ENCODE measurements at places on chromosomes 4 and X.

DNA sequence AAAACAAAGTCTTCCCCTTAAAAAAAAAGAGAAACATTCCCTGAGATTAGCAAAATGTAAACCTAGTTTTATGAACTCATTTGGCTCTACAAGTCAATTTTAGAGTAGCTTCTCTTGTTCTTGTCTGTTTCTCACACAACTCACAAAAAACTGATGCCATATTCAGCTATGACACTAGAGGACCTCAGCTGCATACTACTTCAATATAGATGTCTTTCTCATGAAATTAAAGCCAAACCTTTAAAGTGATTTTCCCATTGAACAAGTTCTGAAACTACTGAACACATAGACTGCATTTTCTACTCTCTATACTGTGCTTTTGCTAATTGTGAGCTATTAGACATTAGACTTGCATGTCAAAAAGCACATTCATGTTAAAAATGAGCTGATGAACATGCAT is 49.8 kb downstream of the TBCK start:
- DNase-seq = peak; percentile 38

- DNase-seq = no peak
Measured at GRCh38 chrX:107556967-107557366, 71.3 kb upstream of the PRPS1 start.

GRCh38 chrX:132488819-132489577 is at the start of gene MBNL3:
MBNL3 (minus strand) TSS chrX:132489038; CDS start chrX:132439611, 49,427 bp downstream.
- DNase-seq = peak; percentile 45

DNA sequence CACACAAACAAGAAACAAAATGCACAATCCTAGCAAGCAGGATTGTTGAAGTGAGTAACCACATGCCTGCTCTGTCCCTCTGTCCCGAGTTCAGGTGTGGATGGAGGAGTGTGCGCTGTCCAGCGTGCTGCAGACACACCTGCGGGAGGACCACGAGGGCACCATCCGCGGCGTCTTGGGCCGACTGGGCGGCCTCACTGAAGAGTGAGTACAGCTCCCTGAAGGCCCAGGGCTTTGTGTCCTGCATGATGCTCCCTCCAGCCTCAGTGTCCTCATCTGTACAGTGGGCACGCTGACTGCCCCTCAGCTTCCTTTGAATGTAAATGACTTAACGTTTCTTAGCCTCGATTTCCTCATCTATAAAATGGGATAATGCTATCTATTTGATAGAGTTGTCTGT is 82.5 kb downstream of the EVC start:
- DNase-seq = no peak

DNA sequence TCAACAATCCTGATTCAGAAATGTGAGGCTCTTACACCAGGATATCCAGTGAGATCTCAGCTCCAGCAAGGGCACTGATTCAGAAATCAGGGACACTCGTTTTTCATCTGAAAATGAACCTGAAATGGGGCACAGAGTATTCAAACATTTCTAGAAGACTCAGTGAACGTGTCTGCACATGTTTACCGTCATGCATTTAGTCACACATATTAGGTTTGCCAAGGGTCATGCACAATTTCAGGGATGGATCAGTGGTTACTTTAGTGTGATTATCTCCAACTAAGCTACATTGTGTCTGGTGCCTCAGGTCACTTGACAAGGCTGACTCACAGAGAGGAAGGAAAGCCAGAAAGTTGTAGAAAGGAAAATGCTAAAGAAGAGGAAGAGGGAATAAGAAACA is 33.6 kb upstream of the SPANXN2 start:
- no peak for DNase-seq

- DNase-seq = no peak
Measured at GRCh38 chr4:15149234-15149838, 147.1 kb downstream of the CPEB2 start.

DNA sequence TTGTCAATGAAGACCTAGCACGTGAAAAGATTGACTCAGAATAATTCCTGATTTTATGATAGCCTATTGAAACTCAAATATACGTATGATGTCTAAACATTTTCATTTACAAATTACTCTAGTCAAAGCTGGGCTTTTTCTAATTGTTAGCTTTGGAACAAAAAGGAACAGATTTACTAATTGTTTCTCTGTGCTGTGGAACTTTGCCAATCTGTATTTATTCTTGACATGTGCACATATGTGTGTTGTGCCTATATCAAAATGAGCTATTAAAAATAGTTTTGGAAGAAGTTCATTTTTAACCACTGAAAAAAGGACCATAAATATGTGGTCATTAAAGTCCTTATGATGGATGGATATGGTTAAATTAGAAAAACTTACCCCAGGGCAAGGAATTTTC is 85.4 kb upstream of the PACRGL start:
- no peak for DNase-seq

- no peak for DNase-seq
Measured at GRCh38 chr4:54041933-54042332, 22.5 kb downstream of the CHIC2 start.

- DNase-seq = no peak
Measured at GRCh38 chr4:2402048-2402842, 16.2 kb downstream of the ZFYVE28 start.

DNA sequence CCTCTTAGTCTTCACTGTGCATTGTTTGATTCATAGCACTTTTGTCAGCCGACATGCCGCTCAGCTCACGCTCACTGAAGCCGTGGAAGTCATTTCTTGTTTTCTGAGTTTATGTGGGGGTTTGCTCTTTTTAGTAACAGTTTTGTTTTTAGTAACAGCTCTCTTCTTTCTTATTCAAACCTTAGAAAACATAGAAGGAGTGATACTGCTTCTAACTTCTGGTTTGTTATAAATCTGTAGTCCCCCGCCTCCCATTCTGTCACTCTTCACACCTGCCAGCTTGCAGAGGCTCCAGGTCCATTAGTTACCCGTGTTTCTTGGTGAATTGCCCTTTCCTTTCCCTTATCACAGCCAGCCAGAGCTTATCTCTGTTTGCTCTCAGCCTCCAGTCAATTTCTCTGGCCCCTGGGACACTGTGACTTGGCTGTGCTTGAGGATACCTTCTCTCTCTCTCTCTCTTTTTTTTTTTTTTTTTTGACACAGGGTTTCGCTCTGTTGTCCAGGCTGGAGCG is 50.5 kb downstream of the GRK4 start:
- no peak for DNase-seq

GRCh38 chr4:11428231-11428898 is at the start of gene HS3ST1:
HS3ST1 (minus strand) TSS chr4:11428894; CDS start chr4:11400005, 28,889 bp downstream.
- no peak for DNase-seq

- DNase-seq = no peak
Measured at GRCh38 chr4:183348136-183348535, 25.9 kb upstream of the CLDN24 start.

- DNase-seq = no peak
Measured at GRCh38 chrX:115058276-115058675, 40.9 kb upstream of the IL13RA2 start.

DNA sequence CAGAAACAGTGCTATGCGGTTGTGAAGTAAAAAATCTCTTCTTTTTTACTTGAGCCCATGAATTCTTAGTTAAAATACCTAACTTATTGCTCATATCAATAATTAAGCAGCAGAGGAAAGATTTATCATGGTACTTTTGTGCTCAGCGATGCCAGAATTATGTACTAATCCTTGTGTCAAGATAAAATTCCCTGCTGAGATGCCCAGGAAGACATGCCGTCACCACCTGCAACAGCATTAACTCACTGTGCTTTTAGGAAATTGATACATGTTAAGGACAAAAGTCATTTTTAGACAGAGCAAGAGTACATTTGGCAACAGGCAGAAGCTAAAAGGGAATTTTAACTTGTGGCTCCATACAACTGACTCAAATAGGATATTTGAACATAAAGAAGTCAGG is 138.9 kb downstream of the NPNT start:
- no peak for DNase-seq

- DNase-seq = no peak
Measured at GRCh38 chr4:27921231-27921630, 1060.6 kb downstream of the STIM2 start.

- no peak for DNase-seq
Measured at GRCh38 chr4:139247241-139247640, 32.8 kb downstream of the MGARP start.

- no peak for DNase-seq
Measured at GRCh38 chr4:25043548-25043947, 12.8 kb upstream of the LGI2 start.

GRCh38 chrX:120660637-120661036 is 30.8 kb upstream of the C1GALT1C1 start:
- DNase-seq = peak; percentile 43

Data from LoVo (cell line).